ENCODE measurements at places on chromosomes 6 and 20.

GRCh38 chr6:43621078-43621835 lies 7.8 kb downstream of the GTPBP2 start:
- no peak for DNase-seq

DNA sequence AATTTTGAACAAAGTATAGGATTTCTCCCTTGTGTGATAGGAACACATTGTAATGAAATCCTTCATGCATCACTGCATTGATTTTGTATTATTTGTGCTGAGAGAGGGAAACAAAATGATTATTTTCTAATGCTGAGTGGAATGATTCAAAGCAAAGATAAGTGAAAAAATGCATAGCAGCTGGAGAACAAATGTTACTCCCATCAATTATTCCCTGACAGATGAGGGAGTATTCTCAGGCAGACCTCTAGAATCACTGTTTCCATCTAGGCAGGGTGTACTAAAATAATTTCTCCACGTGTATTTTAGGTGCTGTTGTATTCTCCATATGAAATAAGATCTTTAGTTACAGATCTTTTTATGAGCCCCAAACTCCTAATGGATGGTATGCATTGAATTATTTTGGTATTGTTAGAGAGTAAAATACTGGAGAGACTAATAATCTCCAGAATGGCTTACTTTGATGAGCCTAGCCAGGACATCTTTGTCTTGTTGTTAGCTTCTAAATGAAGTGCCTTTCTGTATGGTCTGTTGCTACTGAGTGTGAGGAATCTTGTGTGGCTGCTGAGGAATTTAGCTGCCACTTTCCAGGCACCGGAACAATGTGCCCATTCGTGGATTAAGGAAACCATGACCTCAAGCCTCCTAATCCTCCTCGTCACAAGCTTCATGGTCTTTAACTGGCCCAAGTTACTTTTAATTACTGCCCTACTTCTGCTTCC lies 39.6 kb downstream of the RNF217 start:
- no peak for DNase-seq

DNA sequence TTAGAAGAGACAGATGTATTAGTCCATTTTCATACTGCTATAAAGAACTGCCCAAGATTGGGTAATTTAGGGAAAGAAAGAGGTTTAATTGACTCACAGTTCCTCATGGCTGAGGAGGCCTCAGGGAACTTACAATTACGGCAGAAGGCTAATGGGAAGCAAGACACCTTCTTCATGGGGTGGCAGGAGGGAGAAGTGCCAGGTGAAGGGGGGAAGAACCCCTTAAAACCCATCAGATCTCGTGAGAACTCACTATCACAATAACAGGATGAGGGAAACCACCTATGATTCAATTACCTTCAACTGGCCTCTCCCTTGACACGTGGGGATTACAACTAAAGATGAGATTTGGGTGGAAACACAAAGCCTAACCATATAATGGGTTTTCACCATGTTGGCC lies 28.9 kb upstream of the PNRC1 start:
- no peak for DNase-seq

GRCh38 chr6:136501096-136501495 lies 49.1 kb downstream of the MAP7 start:
- DNase-seq: no peak

- DNase-seq: no peak
These were observed 21.2 kb upstream of the ABT1 start for GRCh38 chr6:26575494-26575939.

DNA sequence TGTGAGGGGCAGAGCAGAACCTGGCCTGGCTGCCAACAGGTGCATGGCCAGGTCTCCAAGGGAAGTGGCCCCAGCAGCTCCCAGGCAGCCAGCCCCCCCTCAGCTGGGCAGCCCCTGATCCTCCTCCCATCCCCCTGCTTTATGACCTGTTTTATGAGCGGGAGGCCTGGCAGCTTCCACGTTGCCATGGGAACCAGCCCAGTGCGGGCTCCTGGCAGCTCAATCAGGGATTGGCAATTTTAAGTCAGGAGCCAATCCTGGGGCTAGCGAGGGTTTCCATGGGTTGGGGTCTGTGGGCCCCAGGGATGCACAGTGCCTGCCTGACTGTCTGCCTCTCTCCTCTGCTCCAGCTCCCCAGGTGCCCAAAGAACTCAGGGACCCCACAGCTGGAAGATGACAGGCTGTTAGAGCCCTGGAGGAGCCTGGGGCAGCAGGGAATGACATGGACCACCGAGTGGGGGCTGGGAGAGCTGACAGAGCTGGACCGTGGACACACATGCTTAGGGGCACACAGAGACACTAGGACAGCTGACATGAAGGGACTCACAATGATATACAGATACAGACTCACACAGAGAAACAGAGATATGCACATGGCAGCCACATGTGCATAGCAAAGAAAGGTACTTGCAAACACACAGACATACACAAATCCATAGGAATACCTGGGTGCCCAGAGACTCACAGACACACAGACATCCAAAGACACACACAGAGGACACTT lies 56.5 kb upstream of the SIRPA start:
- DNase-seq: no peak

GRCh38 chr6:28353981-28354676 lies 4.4 kb downstream of the ZKSCAN3 start:
- DNase-seq: peak; percentile 55

DNA sequence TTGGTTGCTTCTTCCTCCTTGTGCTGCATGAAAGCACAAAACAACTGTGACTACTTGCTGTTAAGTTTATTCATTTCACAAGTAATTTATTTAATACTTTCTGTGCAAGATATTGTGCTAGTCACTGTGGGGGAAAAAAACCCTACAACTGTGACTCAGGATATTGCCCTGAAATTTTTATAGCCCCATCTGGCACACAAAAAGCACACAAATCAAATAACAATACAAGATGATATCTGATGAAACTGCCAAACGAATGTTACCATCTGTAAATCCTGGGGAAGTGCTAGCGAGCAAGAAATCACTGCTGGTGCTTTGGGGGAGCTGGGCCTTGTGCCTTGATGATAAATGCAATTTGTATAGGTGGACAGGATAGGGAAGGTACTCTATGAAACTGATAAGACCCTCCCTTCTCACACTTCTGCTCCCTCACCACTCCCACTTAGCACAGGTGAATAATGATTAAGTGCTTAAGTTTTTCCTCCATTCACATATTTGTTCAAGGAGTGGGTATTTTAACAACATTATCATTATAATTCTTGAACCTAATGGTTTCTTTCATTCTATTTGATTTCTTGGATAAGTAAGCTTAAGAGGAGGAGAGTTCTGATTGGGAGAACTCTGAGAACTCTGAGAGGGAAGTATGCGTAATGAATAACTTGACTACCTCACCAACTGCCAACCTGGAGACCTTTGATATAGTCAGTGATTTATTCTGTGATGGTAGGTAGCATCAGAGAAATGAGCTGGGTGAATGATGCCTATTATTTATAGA lies 115.3 kb downstream of the RTN4IP1 start:
- DNase-seq: no peak

DNA sequence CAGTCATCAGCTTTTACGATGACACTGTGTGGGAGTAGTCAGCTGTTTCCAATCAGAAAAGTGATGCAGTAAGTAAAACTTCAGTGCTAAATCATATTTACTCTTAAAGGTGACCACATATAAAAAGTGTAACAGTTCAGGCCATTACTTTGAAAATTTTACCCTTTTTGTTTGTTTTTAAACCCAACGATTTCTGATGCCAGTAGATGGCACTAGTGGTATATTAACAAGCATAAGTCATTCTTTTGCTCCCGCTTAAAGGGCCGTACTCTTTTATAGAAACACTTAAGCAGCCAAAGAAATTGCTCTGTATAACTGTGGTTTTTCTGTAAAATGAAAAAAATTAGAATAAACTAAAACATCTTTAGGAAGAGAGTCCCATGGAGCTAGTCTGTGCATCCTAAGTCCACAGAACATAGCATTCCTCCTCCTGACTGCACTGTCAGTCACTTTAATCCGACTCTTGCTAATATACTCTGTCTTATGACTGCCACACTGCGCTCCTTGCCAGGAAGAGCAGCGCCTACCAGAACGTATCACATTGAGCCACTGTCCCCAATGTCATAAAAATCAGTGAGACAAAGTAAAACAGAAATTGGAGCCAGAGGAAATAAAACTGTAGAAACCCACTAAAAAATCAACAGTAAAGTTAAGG lies 25.0 kb downstream of the HEBP2 start:
- DNase-seq: no peak

- no peak for DNase-seq
These were observed 5.4 kb downstream of the FBXO30 start for GRCh38 chr6:145809211-145809610.

GRCh38 chr6:48814957-48815356 lies 648.1 kb downstream of the MMUT start:
- DNase-seq: no peak

GRCh38 chr20:5267092-5267491 lies 49.7 kb downstream of the PROKR2 start:
- no peak for DNase-seq

DNA sequence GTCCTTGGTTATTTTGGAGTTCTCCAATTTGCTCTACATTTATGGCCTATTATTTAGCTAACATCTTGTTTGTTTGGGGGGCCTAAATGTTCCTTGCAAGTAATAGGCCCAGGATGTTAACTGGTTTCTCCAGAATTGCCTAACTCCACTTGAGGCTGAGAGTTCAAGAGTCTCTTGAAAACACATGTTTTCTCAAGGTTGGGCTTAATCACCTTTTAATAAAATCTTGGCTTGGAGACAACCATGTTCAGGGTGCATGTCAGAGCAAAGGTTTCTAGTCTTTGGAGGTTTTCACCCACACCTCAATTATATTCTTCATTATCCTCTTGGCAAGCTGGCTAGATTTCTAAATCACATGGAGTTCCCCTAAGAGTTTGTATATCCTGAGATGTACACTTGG lies 54.2 kb downstream of the KLHL31 start:
- no peak for DNase-seq

GRCh38 chr6:80872199-80872950 lies 765.9 kb downstream of the BCKDHB start:
- DNase-seq: no peak

- no peak for DNase-seq
These were observed 14.8 kb upstream of the FAM83C start for GRCh38 chr20:35306931-35307517.

- DNase-seq: no peak
These were observed 54.1 kb downstream of the VEGFA start for GRCh38 chr6:43823879-43824702.

- DNase-seq: no peak
These were observed 155.0 kb downstream of the CFAP61 start for GRCh38 chr20:20207291-20207690.

- DNase-seq: no peak
These were observed 291.3 kb downstream of the ALDH8A1 start for GRCh38 chr6:134658596-134658995.
